ENCODE measurements at places on chromosomes 4 and X. TPM values are rescaled to one million over a fixed set of nuclear protein-coding genes. Genes with fewer than 3 reads are reported as not detected.

GRCh38 chrX:105209406-105209805 lies 11.1 kb downstream of the TEX13A start:
- no peak for DNase-seq

DNA sequence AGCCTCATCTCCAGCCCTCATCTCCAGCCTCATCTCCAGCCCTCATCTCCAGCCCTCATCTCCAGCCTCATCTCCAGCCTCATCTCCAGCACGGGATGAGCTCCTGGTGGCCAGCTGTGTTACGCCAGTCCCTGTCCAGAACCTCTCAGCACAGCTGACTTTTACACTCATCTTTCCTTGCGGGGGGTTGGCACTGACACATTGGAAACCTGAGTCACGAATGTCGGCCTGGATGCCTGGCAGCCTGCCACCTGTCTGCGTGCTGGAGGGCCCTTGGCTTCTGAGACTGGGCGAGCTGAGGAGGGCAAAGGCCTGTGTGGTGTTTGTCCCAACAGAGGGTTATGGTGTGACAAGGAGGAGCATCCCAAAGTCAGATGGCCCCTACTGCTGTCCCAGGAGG lies 66.1 kb upstream of the HGFAC start:
- no peak for DNase-seq

The PGRMC1 gene
- total RNA-seq = 37.1 TPM

The KLB gene
- total RNA-seq = not detected

The GPM6B gene
- not detected for total RNA-seq

Measured in activated CD8-positive, alpha-beta T cell treated with anti-CD3 and anti-CD28 coated beads for 36 hours (primary cell).